Foreskin keratinocyte (primary cell): ENCODE measurements at places on chromosomes 1 and 21.

DNA sequence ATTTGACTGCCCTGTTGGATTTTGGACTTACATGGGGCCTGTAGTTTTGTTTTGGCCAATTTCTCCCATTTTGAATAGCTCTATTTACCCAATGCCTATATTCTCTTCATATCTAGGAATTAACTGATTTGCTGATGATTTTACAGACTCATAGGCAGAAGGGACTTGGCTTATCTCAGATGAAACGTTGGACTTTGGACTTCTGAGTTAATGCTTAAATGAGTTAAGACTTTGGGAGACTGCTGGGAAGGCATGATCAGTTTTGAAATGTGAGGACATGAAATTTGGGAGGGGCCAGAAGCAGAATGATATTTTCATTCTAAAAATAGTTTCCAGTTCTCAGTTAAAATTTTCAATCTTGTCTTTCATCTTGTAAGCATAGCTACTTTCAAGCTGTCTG lies 222.3 kb downstream of the COP1 start:
- no peak for DNase-seq

- no peak for DNase-seq
These were observed 121.8 kb downstream of the HMGB4 start for GRCh38 chr1:33985656-33986055.

DNA sequence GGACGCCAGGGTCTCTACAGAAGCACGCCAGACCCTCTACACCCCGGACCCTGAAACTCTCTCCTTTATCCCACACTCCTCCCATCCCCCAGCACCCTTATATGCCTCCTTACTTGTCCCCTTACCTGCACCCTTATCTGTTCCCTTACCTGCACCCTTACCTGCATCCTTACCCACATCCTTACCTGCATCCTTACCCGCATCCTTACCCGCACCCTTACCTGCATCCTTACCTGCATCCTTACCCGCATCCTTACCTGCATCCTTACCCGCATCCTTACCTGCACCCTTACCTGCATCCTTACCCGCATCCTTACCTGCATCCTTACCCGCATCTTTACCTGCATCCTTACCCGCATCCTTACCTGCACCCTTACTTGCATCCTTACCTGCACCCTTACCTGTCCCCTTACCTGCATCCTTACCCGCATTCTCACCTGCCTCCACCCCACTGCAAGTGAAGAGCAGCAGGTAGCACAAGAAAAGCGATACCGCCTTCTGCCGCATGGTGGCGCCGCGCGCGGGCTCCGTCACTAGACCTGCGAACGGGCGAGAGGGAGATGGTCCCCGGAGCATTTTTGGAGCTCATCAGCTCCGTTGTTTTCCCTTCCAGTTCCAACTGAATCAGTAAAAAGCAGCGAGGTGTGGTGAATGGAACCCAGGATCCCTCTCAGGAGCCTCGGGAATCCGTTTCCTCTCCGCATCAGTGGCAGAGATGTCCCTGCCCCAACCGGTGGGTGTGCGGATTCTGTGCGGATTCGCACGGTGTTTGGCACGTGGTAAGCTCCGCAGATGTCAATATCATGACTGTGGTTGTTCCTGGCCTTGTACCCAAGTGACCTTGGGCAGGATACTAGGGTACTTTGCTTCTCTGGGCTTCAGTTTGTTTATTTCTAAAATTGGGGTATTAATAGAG lies 2.9 kb downstream of the IFI6 start:
- peak; percentile 41 for DNase-seq

DNA sequence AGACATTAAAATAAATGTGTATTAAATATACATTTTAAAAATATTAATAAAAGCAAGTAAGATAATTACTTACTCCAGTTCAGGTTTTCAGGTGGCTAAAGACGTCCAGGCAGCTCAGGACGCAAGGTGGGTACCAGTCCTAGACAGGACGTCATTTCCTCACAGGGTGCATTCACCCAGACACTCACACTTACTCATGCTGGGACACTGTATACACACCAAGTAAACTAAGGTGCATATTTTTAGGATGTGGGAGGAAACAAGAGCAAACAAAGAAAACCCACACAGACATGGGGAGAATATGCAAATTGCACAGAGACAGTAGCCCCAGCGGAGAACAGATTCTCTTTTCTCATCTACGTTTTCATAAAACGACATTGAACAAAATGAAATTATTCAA lies 457.9 kb downstream of the BRINP3 start:
- DNase-seq = no peak

DNA sequence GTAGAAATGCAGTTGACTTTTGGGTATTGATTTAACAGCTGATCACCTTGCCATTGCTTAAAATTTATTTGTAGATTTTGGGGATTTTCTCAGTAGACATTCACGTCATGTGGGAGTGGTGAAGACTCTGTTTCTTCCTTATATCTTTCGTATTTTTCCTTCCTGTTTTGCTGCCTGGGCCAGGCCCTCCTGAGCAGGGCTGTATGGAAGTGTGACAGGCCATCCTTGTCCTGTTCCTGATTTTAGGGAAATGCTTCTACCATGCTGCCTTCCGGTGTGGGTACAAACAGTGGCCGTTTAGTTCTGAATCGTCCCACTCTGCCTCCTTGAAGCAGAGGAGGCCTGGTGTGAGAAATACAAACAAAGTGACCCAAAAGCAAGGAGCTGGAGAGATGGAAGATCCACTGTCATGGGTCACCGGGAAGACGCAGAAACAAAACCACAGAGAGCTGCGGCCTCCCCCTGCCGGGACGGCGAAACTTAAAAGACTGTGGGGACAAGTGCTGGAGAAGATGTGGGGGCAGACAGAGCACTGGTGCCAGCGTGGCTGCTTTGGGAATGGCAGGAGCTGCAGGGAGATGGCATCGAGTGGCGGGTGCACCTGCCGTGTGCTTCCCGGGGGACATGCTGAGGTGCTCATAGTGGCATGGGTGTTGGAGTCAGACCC lies 7.6 kb downstream of the AGPAT3 start:
- DNase-seq = no peak

- DNase-seq = no peak
These were observed 90.9 kb downstream of the LYPLAL1 start for GRCh38 chr1:219264561-219264960.

GRCh38 chr1:206738370-206739366 lies 31.9 kb upstream of the IL19 start:
- DNase-seq = peak; percentile 45

DNA sequence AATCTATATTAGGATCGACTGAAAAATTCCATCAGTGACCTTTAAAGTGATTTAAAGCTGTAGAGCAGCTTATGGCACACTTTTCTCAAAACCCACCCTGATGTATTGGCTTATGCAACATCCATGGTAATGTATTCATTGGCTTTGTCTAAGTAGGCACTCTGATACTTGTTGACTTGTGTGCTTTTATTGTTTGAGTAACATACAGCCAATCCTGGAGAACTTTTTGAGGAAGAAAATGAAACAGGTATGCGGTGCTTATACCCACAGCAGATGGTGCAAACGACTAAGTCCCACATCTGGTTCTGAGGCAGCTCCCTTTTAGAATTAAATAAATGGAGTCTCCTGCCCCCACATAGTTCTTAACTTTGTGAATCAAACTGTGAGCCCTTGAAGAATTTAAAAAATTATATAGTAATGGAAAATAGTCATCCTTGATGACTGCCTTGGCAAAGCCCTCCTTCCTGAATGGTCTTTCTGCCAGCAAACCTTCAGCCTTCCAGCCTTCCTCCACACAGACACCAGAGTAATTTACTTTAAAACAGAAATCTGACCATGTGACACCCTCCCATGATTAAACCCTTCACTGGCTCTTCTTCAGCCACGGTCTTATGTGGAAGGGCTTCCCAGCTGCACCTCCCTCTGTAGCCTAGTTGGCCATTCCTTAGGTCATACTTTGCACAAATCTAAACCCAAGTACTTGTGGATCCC lies 116.0 kb downstream of the BCAR3 start:
- DNase-seq = no peak

DNA sequence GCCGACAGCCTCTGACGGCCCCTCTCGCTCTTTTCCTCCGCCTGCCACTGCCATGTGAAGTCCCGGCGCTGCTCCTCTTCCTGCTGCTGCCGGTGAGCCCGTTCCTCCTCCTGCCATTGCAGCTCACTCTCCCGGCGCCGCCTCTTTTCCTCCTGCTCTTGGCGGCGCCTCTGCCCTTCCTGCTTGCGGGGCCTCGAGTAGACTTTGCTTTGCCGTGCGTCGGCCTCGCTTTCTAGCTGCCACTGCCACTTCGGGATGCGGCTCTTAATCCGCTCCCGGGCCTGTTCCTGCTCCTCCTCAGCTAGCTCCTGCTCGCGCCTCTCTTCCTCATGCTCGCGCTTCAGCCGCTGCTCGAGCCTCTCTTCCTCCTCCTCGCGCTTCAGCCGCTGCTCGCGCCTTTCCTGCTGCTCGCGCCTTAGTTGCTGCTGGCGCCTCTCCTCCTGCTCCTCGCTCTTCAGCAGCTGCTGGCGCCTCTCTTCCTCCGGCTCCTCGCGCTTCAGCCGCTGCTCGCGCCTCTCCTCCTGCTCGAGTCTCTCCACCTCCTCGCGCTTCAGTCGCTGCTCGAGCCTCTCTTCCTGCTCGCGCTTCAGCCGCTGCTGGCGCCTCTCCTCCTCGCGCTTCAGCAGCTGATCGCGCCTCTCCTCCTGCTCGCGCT lies 4.3 kb downstream of the TCHH start:
- DNase-seq = peak; percentile 57

GRCh38 chr1:172325531-172325930 lies 95.0 kb upstream of the C1orf105 start:
- DNase-seq = peak; percentile 37

GRCh38 chr1:229430761-229431283 lies 3.1 kb downstream of the ACTA1 start:
- DNase-seq = no peak

GRCh38 chr1:116019653-116020253 lies 43.4 kb downstream of the SLC22A15 start:
- no peak for DNase-seq

- DNase-seq = peak; percentile 40
These were observed 9.6 kb downstream of the EPHA10 start for GRCh38 chr1:37755290-37755689.

GRCh38 chr1:234645964-234646363 lies 36.0 kb upstream of the IRF2BP2 start:
- no peak for DNase-seq
